ENCODE measurements at places on chromosomes 12 and 14.

GRCh38 chr14:87309557-87309956 lies 683.4 kb downstream of the GALC start:
- no peak for DNase-seq

DNA sequence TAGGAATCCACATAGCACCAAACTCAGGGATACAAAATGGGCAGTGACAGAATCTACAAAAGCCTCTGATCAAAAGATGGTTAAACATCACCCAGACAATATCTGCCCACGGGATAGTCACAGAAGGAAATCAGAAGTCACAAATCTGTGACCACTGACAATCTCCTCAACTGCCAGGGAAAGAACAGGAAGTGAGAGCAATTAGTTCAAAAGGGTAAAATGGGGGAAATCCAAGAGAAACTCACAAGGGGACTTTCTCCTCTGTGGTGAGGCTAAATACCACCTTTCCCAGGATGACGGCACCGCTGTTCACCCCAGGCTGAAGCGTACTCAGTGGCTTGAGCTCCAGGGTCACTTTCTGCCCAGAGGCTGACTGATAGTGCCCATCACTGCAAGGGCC lies 10.7 kb downstream of the TTC5 start:
- no peak for DNase-seq

DNA sequence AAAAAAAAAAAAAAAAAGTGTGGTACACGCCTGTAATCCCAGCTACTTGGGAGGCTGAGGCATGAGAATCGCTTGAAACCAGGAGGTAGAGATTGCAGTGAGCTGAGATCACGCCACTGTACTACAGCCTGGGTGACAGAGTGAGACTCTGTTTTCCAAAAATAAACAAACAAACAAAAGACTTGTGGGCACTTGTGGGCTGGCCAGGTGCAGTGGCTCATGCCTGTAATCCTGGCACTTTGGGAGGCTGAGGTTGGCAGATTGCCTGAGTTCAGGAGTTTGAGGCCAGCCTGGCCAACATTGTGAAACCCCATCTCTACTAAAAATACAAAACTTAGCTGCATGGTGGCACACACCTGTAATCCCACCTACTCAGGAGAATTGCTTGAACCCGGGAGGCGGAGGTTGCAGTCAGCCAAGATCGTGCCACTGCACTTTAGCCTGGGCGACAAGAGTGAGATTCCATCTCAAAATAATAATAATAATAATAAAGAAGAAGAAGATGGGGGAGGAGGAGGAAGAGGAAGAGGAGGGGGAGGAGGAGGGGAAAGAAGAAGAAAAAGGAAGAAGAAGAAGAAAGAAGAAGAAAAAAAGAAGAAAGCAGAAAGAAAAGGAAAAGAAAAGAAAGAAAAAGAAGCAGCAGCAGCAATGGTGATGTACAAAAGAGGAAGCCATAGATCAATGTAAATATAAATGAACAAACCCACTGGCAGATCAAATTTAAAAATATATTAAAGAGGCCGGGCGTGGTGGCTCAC lies 27.9 kb upstream of the CCNT1 start:
- DNase-seq, result no peak

- no peak for DNase-seq
Observed at GRCh38 chr14:102565959-102566358, 26.5 kb upstream of the RCOR1 start.

- DNase-seq, result no peak
Observed at GRCh38 chr14:64465831-64466554, 694 bp downstream of the AKAP5 start.

GRCh38 chr14:103721334-103722120 lies 5.9 kb downstream of the ZFYVE21 start:
- DNase-seq, result no peak

DNA sequence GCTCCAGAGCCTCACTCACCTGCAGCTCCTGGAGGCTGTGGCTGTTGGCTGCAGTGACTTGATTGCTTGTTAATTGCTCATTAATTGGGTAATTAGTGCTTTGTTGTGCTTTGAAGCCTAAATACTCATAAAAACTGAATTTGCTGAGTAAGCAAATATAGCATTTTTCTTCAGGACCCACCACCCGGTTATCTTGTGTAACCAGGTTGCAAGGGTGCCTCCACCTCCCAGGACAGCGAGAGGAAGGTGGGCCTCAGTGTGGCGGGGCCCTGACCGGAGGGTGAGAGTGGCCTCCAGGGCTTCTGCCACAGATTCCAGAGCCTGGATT lies 48.7 kb downstream of the FBRSL1 start:
- DNase-seq, result no peak

DNA sequence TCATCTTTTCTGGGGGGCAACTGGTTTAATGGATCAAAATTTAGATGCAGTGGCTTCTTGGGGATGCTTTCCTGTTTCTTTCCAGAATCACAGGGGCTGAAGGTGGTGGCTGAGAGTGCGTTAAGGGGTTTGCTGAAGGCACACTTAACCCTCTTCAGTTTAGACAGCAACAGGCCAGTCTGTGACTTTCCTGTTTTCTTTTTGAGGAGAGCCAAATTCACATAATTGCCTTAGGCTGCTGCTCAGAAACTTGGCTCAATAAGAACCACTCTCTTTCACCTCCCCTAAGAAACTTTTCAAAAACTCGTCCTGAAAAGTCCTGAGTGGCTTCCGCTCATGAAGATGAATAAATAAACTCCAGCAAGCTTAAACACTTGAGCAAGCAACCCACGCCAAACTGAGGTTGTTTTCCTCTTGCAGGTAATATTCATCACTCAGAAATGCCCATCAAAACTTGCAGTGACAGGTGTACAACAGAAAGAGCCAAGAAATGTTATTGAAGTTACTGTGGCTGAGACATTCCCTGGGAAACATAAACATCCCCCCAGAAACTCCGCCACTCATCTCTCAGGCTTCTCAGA lies 510.4 kb downstream of the TMEM132D start:
- no peak for DNase-seq

DNA sequence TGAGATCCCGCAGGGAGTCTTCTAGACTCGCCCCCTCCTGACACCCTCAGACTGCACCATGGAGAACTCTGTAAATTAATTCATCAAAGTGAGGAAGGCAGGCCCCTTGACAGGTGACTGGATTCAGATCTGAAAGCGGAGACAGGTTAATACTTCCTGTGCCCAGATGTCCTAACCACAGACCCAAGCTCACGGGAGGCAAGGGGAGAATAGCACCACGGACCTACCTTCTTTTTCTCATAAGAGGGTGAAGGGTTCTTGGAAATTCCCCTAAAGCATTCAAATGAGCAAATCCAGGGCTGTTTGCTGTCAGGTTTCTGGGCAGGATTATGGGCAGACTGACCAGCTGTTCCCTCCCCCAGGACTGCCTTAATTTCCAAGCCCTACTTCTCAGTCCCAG lies 170.0 kb downstream of the ZFP36L1 start:
- no peak for DNase-seq

GRCh38 chr12:43824207-43824775 lies 11.6 kb upstream of the TMEM117 start:
- no peak for DNase-seq

Data from activated naive CD4-positive, alpha-beta T cell (primary cell).